CD4-positive, alpha-beta T cell treated with Interleukin-6 for 4 hours (primary cell): ENCODE measurements at places on chromosomes 2 and 18.

GRCh38 chr18:66393463-66393862, 210.4 kb downstream of the CDH19 start:
- no peak for DNase-seq

DNA sequence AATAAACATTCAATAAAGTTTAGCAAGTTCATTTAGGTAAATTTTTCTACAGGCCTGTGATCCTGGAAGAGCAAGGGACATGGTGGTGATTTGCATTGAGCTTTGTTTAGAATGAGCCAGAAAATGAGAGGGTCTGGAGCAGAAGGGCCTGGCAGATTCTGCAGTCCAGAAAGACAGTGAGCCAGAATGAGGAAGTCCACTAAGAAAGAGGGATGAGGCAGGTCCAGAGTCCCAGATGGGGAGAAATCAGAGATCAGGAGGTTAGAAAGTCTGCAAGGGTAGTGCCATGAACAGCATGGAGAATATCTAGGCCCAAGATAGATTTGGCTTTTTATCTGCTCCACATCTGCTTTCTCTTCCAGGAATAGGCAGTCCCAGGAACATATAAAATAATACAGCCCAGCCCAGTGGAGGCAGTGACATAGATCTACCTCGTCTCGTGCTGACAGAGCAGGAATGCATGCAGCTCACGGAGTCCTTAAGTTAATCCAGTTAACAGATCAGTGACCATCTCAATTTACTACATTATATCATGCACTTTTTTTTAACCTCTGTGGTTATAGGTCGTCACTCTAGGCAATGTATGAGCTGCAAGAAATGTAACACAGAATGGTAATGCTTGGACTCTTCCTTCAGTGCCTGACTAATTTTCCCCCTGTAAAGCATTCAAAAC, 429.0 kb downstream of the SUCLG1 start:
- no peak for DNase-seq

GRCh38 chr18:4181882-4182568, 273.1 kb downstream of the DLGAP1 start:
- DNase-seq: no peak

- no peak for DNase-seq
Measured at GRCh38 chr18:14100503-14101286, 31.5 kb downstream of the ZNF519 start.

DNA sequence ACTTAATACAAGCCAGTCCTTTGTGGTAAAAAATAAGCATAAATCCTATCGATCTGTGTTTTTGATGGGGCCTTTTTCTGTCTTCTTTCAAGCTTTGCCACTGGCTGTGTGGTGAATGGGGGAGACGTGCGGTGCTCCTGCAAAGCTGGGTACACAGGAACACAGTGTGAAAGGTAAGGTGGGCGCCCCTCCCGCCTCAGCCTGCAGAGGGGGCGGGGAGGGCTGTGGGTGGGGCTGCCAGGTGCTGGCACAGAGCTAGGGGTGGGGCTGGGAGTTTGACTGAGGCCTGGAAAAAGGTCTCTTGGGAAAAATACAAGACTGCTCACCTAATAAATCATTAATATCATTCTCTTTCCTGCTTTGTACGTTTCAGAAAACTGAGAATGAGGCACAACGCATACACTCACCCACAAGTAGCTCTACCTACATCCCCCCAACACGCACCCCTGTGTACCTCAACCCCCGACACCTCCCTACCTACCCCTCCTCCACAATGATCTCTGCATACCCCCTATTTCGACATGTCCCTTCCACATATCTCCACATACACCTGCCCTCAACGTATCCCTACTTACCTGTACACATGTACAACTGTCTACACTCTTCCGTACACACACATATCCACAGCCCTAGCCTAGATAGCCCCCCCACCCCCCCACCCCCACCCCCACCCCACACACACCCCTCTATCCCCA, 129.7 kb upstream of the TTC39C start:
- peak; percentile 20 for DNase-seq

- peak; percentile 62 for DNase-seq
Measured at GRCh38 chr18:49898421-49898820, 85.1 kb upstream of the ACAA2 start.

DNA sequence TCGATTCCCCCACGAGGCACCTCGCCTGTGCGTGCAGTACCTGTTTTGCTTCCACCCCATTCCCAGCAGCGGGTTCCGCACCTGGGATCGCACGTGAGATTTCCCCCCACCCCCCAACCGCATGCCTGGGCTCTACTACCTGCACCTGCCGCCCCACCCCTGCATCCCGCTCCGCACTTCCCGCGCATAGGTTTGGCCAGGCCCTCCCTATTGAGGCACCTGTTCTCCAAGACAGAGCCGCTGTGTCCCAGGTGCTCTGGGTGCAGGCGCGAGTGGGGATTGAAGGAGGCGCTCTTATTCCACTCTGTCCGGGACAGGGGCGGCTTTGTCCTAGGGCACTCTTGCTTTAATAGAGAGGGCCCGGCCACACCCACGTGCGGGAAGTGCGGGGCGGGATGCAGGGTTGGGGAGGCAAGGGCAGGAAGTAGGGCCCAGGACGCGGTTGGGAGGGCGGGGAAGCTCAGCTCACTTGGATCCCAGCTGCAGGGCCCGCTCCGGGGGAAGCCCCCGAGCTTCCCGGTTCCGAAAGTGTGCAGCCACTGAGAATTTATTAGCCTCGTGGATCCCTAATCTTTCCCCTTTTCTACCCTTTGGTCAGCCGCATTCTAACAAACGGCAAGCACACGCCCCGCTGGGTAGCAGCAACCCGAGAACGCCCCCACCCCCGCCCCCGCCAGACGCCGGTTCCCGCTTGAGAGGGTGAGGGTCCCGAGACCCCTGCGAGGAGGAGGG, 670 bp upstream of the MOCOS start:
- peak; percentile 37 for DNase-seq

DNA sequence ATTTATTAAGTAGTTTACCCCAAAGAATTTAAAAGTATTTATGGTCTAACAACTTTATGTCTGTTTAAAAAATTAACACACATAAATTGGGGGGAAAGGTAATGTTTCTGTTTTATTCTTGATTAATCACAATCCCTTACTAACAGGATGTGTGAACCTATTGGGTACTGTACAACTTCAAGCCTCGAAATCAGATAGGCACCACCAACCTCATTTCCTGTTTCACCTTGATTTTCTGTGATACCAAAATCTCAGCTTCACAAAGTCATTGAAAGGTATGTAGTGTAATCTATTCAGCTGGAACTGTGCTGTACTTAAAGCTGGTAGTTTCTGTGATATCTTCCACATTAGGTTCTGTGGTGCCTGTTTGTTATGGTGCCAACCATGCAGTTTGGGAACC, 4.0 kb downstream of the RNMT start:
- no peak for DNase-seq

DNA sequence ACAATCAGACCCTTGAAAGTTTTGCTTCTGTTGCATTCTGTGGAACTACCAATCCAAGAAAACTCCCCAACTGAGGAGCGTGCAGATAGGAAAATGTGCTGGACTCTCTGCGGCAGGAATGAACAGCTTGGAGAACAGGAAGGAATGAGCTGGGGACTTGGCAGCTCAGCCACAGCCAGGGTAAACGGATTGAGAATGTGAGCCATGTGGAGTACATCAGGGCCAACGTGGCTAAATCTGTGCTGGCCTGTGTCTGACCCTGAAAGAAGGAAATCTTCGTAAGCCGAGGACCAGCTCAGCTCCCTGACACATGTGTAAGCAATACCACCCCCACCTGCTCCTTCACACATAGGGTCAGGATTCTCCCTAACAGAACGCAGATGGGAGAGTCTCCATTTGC, 1023.7 kb downstream of the BCL11A start:
- DNase-seq: no peak

GRCh38 chr2:201859949-201860348, 53.6 kb downstream of the CDK15 start:
- no peak for DNase-seq

DNA sequence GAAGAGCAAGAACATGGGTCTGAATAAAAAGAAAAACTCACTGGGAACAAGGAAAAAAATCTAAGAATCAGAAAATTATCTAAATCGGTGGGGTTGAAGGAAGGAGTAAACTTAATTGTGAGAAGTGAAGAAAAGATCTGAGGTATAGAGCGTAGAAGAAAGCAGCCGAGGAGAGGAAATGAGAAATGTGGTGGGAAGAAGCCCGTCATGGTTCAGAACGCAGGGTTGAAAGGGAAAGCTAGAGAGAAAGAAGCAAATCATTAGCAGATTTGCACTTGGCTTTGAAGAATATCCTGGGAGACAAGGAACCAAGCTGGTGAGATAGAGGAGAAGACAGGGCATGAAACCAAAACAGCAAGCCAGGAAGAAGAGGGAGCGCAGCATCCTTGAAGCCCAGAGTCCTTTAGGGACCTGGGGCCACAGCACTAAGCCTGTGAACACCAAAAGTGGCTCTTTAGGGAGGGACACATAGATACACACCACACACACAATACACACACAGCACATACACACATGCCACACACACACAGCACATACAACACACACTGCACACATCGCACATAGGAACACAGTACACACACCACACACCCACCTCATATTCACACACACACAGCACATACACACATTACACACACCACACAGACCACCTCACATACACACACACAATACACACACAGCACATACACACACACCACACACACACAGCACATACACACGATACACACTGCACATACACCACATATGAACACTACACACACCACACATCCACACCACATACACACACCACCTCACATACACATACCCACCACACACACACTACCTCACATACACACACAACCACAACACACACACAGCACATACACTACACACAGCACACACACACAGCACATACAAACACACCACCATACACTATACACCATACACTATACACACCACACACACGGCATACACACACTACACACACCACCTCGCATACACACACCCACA, 274.6 kb downstream of the ETAA1 start:
- DNase-seq: no peak

DNA sequence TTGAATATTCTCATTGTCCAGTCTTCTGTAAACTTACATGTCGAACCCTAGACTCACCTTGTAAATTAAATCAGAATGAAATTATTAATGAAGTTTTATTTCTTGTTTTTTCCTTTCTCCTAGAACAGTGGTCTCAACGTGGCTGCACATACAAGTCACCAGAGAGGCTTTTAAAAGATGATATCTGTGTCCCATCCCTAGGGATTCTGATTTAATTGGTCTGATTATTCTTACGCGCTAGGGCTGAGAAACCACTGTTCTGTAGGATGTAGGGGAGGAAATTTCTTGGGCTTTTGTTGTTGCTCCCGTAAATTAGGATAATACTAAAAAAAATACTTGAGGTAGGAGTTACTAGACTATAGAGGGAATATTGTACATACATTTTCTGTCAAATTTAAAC, 32.1 kb downstream of the PPM1B start:
- DNase-seq: no peak

DNA sequence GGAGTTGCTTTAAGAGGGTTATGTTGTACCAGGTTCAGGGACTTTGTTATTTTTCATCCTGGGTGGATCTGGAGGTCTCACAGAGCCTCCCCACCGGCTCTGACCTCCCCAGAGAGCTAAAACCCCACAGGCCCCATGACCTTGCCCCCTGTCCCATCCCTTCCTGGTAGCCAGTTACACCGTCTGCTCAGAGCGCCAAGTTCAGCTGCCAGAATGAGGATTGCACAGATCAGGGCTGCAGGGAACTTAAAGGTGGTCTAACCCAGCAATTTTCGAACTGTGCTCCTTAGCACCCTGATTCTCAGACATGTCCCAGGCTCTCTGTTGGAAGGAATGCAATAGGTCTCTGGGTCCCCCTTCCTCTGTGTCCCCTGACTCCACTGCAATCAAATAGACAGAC, 32.1 kb downstream of the ATOH8 start:
- DNase-seq: no peak

DNA sequence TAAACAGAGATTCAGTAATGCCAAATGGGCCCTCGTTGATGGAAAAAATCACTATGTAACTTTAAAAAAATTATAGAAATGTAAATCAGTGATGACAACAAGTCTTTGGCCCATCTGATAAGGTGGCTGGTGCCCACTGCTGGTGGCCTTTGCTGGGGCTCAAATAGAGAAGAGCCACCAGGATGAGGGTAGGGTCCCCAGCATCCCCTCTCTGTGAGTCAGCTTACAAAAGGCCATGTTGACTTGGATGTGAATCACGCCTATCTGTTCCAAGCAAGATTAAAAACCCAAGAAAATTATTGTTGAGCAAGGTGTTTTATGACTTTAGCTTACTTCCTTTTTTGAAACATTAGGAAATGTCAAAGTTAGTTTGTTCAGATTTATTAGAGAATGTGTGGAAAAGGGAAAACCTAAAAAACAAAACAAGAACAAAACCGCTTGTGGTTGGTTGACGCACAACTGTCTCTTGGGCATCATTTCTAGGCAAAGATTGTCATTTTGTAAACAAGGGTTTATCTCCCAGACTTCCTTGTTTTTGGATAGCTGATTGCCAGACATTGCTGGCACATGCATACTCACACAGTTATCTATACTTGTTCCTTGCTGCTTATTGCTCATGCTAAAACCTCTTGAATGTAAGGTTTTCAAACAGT, 53.7 kb upstream of the ZNF396 start:
- DNase-seq: no peak

GRCh38 chr2:76268902-76269620, 558.3 kb upstream of the GCFC2 start:
- DNase-seq: no peak

DNA sequence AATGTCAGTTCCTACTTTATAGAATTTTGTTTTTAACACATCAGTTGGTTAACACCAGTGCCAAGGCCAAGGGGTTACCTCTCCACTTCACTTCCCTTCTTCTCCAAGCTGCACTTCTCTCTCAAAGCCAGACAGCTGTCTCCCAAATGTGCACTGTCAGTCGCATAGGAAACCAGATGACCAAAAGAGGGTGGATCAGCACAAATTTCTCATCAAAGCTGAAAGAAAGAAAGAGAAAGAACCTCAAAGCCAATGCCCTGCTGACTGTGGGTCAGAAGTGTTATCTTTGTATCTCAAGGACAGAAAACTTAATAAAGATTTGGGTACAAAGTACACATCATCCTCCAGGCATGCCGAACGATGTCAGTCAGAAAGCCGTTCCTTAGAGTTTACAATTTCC, 32.2 kb downstream of the SPATS2L start:
- DNase-seq: no peak

- no peak for DNase-seq
Measured at GRCh38 chr2:75102011-75102410, 97.3 kb downstream of the TACR1 start.

DNA sequence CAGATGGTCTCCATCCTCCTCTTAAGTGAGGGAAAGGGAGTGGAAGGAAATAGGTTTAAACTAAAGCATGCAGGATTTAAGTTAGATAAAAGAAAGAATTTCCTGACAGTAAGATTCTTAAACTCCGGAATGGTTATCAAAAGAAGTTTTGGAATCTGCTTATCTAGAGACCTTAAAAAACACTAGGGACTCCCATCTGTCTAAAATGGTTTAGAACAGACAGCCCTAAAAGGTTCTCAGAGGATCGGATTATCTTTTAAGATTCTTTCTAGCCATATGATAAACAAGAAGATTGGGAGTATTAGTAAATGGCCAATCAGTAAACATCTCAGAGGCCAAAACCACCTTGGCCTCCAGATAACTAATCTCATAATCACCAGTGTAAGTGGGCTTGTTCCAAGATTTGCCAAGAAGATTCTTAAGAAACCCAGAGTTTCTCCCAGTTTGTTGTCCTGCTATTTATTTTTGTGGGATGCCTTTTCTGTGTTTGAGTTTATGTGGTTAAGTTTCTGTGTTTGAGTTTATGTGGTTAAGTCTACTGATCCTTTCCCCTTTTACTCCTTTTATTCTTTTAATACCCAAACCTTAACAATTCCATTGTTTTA, 314.9 kb upstream of the NRP2 start:
- no peak for DNase-seq
